H1 (cell line): ENCODE measurements at places on chromosomes 13 and 19.

GRCh38 chr19:6730941-6731670 is 6.3 kb downstream of the GPR108 start:
- DNase-seq, result no peak

DNA sequence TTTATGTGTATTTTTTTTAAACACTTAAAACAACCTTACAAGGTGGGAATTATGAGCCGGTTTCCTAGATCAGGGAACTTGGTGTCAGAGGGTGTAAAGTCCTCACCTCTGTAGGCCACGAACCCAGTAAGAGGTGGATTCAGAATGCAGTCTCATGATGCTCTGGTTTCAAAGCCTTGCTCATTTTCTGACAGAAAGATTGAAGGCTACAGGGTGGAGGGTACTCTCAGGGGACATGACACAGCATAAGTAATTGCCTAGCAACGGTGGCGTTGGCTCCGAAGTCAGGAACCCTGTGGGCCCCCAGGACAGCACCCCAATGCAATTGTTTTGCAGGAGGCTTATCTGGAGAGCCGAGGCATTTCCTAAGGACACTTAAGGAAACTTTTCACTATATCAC is 794.7 kb downstream of the EFNB2 start:
- DNase-seq, result no peak

DNA sequence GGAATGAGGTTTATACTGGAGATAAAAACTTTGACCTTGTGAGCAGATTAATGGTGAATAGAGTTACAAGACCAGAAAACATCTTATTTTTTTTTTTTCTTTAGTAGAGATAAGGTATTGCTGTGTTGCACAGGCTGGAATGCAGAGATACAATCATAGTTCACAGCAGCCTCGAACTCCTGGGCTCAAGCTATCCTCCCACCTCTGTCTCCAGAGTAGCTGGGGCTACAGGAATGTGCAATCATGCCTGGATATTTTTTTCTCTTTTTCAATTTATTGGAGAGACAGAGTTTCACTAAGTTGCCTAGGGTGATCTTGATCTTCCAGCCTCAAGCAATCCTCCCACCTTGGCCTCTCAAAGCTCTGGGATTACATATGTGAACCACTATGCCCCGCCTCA is 2139.1 kb downstream of the PCDH9 start:
- no peak for DNase-seq

DNA sequence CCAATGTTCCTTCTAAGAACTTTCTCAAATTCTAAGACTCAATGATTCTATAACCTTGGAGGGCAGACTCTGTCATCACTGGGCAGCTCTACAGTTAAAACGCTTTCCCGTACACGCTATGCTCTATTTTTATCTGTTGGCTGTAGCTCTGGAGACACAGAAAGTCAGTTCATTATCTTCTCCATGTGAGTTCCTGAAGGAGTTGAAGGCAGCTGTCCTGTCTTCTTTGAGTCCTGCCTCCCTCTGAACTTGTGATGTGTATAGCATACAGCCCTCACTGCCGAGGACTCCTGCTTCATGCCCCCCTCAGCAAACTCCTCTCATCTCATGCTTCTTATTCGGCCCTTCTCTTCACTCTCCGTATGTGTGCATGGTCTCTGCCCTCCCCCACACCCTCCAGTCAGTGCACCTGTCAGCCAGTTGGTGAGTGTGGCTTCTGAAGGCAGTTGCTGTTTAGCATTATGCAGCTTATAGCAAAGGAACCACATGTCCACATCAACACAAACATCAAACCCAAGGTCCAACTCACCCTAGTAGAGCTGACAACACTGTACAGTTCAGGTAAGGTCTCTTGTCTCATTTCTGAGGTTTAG is 504.9 kb downstream of the DIAPH3 start:
- DNase-seq, result no peak

GRCh38 chr19:2820112-2820702 is 539 bp downstream of the ZNF554 start:
- no peak for DNase-seq

DNA sequence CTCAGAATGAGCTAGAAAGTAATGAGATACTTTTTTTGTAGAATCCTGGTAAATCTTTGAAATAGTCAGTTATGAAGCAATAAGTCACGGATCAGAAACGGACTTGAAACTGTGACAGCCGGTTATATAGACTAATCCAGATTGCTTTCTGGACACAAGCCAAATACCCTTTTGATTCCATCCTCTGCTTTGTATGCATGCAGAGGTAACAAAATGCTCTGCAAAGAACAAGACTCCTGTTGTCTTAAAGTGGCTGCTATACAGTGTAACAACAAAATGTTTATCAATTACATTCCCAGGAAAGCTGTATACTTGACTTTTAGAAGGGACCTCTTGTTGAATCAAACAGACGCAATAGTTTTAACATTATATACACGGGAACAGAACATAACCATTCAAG is 66.5 kb upstream of the STARD13 start:
- DNase-seq, result no peak

- DNase-seq, result no peak
Measured at GRCh38 chr19:38485541-38486285, 52.2 kb downstream of the RYR1 start.

- DNase-seq, result no peak
Measured at GRCh38 chr19:33268162-33268991, 34.0 kb downstream of the CEBPA start.

- DNase-seq, result no peak
Measured at GRCh38 chr13:25699056-25699455, 327.3 kb downstream of the ATP8A2 start.

- DNase-seq, result no peak
Measured at GRCh38 chr19:2012941-2013682, 2.4 kb downstream of the BTBD2 start.

DNA sequence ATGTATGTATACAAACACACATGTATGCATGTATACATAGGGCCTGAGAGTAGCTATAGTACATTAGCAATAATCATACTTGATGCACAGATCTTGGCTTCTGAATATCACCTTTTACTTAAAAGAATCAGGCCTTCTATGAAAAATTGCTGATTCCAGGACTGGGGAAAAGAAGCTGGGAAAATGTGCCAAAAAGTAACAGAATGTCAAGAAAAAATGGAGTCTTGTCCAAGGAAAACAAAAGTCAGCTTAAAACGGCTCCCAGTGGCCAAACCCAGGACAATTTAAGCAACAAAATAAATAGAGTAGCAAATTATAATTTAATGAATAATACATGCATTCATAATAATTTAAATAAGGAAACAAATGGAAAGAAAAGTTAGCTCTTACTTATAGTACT is 2104.9 kb downstream of the PCDH9 start:
- DNase-seq, result no peak
